ENCODE measurements at places on chromosomes 12 and 14.

GRCh38 chr12:124109760-124110159, 136.7 kb downstream of the ZNF664 start:
- DNase-seq = no peak

GRCh38 chr12:88953029-88953586, 372.8 kb upstream of the KITLG start:
- no peak for DNase-seq

- peak; percentile 94 for DNase-seq
These were observed 457.9 kb upstream of the FOXG1 start for GRCh38 chr14:28308734-28309133.

DNA sequence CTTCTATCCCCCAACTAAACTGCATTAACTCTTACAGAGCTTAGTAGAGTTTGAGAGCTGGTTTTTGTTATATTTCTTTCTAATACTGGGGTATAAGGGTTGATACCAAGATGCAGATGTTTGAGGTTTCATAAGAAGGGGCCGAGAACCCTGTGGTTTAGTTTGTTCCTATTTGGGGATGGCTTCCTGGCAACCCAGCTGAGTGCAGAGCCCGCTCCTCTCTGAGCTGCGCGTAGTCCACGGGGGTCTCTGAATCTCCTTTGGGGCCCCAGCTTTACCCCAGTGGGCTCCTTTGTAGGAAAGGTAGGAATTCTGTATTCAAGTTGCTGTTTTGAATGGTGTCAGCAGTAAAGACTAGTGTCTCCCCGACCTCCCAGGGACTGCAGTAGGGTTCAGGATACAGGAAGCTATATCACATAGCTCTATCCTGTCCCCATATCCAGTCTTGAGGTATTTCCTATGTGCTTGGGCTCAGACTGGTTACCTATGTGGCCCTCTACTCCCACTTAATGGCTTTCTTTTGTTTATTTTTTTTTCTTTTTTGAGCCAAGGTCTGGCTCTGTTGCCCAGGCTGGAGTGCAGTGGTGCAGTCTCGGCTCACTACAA, 25.4 kb downstream of the PLXNC1 start:
- no peak for DNase-seq

DNA sequence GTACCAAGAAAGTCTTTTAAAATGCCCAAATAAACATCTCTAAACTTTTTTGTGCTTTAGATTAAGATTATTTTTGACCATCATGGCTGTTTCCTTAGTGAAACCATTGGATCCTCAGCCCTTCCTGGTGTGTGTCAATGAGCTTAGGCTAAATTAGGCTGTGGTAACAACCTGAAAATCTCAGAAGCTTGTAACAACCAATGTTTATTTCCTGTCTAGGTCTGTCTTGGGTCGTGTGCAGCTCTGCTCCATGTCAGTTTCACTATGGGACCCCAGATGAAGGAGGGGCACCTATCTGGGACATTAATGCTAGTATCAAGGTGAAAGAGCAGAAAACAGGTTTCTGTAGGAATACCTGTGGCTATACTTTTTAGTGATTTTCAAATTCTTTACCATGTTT, 49.9 kb downstream of the KCNMB4 start:
- DNase-seq = no peak
